ENCODE measurements at places on chromosomes 2 and 18. TPM values are rescaled to one million over a fixed set of nuclear protein-coding genes. Genes with fewer than 3 reads are reported as not detected.

DNER gene
- 0.05 TPM for total RNA-seq

PIKFYVE gene
- total RNA-seq = 24.2 TPM

TGFA gene
- 0.19 TPM for total RNA-seq

SAG gene
- not detected for total RNA-seq

DNA sequence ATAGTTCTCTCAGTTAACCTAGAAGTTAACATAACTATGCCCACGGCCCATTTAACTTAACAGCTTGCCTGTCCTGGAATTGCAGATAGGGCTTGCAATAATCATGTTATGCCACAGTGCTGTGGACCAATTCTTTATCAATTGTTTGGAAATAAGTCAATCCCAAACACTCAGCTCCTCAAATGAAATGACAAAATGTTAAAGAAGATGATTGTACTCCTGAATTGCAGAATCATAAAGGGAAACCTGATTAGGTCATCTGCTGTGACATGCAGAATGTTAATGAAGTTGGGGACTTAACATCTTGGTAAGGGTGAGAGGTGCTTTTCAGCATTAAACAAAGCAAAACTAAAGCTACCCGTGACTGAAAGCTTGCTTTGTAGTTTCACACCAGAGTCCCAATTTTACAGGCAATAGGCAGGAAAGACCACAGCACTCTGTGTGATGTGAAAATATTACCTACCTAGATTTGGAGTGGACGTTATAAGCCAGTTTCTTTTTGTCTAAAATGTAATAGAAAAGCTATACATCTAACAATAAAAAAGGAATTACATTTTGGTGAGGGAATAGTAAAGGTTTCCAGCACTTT lies 364.0 kb downstream of the GPD2 start:
- no peak for DNase-seq

- no peak for DNase-seq
Measured at GRCh38 chr2:217997510-217997909, 5.3 kb downstream of the TNS1 start.

DNA sequence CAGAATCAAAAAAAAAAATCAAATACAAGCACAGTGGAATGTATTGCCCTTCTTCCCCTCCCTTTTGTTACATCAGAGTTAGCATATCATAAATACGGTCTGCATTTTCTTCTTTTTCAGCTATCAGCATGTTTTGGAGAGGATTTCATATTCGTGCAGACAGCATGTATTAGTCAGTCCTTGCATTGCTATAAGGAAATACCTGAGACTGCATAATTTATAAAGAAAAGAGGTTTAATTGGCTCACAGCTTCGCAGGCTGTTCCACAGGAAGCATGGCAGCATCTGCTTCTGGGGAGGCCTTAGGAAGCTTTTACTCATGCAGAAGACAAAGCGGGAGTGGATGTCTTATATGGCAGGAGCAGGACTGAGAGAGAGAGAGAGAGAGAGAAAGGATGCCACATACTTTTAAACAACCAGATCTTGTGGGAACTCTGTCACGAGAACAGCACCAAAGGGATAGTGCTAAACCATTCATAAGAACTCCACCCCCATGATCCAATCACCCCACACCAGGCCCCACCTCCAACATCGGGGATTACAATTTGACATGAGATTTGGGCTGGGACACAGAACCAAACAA lies 8.9 kb downstream of the IL1B start:
- DNase-seq = no peak

DNA sequence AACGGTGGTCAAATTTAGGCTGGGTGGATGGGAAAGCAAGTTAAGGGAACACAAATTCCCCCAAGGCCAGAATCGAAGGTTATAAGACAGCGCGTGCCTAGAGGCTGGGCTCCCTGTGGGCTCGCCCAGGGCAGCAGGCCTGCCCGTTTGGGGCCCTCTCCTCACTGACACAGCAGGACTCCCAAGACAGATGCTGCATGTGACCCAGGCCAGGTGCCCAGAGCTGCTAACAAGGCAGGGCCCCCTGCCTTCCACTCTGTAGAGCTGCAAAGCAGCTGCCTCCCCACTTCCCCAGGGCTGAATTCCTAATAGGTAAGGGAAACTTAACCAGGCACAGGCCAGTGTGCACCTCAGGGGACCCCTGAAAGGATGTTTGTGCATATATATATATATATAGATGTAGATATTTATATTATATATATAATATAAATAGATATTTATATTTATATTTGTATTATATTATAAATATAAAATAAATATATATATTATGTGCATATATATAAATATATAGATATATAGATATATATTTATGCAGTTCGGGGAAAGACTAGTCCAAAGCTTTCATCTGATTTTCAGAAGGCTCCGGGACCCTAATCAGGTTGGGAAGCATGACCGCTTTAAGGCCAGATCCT lies 43.7 kb downstream of the TMEM37 start:
- DNase-seq = no peak

DNA sequence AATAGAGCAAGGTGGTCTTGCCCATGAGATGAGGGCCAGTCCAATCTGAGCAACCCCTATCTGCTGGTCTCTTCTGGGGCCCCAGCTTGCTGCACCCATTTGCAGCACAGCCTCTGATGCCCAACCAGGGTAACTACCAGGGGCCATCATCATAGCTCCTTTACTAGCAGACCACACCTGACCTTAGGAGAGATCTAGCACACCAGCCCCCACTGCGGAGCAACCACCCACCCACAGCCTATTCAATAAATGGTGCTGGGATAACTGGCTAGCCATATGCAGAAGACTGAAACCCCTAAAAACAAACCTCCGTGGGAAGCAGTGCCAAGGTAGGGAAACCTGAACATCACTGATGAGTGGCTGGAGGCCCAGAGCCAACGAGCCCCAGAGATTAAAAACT lies 196.1 kb upstream of the RBBP8 start:
- no peak for DNase-seq

All from myocyte (in vitro differentiated cells).